Fibroblast of the aortic adventitia (primary cell): ENCODE measurements at places on chromosomes 6 and 20.

DNA sequence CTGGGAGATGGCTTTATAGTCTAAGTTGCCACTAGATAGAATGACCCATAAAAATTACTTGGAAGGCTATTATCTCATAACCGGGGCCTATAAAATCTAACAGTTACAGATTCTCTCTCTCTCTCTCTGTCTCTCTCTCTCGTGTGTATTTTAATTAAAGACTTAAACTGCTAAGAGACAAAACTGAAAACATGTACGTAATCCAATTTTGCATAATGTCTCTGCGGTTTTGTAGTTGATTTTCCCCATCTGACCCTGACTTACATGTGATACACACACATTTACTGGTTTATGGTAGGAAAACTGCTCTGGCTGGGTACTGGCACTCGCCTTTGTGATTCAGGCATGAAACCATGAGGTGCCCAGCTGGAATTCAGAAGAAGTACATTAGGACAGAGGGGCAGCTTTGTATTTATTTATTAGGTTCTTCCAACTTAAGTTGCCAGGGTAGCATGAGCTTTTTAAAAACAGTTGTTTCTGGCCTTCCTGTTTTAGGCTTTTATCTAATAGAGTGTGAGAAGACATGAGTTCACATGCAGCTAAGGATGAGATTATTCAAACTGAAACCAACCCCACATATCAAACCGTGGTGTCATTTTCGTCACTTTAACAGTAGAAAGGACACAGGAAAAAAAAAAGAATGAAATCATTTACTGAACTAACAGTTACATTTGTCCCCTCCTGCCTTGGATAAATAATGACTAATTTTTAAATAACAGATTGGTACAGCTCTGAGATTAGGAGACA is 182.5 kb downstream of the GMPR start:
- peak; percentile 60 for DNase-seq

DNA sequence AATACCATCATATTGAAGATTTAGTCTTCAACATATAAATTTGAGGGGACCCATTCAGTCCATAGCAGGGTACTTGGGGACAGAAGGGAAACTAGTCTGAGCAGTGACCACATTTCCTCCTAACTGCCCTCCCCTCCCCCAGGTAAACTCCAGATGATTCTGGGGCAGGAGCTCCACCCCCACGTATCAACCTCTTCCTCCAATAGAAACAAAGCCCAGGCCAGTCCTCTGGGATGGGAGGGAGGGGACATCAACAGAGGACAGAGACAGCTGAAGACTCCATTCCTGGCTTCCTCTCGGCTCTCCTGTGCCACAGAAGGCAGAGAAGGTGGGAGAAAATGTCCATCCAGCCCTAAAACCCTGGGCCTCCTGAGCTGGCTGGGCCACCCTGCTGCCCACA is 85.0 kb upstream of the TOP1 start:
- DNase-seq, result no peak

DNA sequence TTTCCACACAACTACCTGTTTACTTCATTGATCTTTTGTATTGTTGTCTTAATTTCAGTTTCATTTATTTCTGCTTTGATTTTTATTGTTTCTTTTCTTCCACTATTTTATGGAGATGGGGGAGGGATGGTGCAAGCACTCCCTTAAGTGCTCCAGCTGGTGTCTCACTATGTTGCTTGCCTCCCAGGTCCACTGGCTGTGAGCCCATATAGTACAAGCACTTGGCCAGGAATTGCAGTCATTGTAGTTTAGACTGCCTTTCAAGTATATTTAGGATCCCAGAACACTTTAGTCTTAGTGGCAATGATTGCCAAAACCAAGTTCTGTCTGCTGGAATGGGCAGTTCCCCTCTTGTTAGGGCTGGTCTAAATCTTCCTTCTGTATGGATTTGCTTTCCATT is 34.9 kb upstream of the MAN1A1 start:
- peak; percentile 82 for DNase-seq

DNA sequence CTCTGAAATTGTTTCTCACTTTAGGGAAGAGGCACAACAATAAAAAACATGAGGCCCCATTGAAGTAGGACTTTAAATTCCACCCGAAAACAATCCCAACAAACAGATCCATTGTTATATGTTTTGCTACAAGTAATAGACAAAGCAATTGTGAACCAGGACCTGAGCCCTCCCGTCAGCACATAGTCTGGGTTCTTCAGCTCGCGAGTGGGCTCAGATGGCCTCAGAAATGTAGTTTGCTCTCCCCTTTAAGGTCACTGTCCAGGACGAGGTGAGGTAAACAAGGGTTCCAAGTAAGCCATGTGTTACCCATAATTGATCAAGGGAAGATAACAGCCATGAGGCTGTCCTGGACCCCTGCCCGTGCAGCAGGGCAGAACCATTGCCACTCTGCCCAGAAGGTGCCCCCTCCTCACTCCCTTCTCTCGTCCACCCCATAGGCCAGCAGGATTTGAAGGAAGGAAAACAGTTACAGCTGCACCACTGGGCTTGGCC is 160.1 kb upstream of the QKI start:
- no peak for DNase-seq

- DNase-seq, result no peak
These were observed 359.8 kb downstream of the EPM2A start for GRCh38 chr6:145375502-145375901.

GRCh38 chr6:39686976-39687375 is 38.2 kb downstream of the KIF6 start:
- no peak for DNase-seq

- no peak for DNase-seq
These were observed 272.8 kb upstream of the SLC35B3 start for GRCh38 chr6:8707956-8708772.

- no peak for DNase-seq
These were observed 418 bp upstream of the UCKL1 start for GRCh38 chr20:63956664-63957003.

DNA sequence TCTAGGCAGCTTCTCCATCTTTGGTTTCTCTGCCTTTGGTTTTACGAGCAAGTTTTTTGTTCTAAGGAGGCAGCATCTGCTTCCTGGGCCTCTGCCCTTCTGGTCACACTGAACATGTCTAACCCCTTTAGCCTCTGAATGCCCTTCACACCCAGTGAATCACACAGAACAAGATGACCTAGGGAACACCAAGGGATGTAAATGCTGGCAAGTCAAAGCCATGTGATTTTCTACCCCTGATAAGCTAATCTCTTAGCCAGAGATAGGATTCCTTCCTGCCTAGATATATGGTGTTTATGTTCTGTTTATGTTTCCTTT is 7.2 kb upstream of the BPIFB6 start:
- no peak for DNase-seq

DNA sequence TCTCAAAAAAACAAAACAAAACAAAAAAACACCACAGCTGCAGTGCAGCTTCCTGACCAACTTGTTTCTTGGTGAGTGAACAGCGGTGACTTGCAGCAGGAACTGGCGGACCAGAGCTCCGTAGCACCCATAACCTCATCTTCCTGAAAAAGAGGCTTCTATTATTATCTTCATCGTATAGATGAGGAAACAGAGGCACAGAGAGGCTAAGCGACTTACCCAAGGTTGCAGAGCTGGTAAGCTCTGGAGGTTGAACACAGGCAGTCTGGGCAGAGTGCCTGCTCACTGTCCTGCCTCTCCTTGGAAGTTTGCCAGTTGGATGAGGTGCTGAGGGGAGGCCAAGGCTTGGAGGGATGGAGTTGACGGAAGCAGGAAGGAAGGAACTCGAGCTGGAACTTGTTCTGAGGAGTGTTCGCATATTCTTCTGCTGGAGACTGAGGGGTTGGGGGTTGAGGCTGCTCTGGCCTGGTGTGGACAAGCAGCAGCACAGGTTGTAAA is 47.9 kb upstream of the CCDC167 start:
- peak; percentile 63 for DNase-seq

GRCh38 chr6:140256248-140256647 is 881.8 kb upstream of the CITED2 start:
- DNase-seq, result no peak

DNA sequence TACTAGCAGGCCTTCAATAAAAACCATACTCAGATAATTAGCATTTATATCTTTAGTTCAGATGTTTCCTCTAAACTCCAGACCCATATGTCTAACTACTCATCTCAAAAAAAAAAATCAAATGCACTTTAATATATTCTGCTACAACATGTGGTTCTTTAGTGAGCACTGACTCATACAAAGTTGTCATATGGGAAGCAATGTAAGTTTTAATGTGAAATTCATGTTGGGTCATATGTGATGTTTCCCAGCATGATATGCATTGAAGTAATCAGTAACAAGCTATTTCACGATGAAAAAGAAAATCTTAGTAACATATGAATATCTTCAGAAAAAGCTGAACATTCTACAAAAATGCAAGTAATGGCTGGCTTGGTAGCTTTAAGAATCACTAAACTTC is 859.7 kb upstream of the ADGRB3 start:
- DNase-seq, result no peak

DNA sequence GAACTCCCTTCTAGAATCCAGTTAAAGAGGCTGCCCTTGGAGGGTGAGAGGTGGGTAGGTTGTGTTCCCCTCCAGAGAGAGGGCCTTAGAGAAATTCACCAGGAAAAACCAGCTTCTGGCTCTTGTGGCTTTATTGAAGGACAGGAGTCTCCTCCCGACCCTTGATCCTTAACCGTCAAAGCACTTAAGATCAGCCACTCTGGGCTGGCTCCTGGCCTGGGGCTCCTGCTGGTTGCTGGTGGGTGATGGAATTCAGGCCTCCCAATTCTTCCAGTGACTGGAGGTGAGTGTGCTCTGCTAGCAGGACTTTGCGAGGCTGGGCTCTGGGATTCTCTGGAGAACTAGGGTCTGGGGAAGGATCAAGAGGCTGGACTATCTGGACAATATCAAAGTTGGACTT is 75.6 kb upstream of the LGSN start:
- DNase-seq, result no peak

DNA sequence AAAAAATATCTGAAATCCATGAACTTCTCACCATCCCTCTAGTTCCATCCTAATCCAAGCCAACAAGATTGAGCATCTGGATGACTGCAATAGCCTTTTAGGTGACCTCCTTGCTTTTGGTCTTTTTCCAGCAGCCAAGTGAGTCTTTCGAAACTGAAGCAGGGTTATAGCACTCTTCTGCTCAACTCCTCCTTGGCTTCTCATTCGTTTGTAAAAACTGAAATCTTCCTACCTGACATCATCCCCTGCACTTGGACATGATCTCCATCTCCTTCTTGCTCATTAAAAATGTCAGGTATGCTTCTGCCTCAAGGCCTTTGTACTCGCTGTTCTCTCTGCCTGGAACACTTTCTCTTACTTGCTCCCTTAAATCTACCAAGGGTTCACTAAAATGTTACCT is 46.0 kb downstream of the STX7 start:
- peak; percentile 77 for DNase-seq

DNA sequence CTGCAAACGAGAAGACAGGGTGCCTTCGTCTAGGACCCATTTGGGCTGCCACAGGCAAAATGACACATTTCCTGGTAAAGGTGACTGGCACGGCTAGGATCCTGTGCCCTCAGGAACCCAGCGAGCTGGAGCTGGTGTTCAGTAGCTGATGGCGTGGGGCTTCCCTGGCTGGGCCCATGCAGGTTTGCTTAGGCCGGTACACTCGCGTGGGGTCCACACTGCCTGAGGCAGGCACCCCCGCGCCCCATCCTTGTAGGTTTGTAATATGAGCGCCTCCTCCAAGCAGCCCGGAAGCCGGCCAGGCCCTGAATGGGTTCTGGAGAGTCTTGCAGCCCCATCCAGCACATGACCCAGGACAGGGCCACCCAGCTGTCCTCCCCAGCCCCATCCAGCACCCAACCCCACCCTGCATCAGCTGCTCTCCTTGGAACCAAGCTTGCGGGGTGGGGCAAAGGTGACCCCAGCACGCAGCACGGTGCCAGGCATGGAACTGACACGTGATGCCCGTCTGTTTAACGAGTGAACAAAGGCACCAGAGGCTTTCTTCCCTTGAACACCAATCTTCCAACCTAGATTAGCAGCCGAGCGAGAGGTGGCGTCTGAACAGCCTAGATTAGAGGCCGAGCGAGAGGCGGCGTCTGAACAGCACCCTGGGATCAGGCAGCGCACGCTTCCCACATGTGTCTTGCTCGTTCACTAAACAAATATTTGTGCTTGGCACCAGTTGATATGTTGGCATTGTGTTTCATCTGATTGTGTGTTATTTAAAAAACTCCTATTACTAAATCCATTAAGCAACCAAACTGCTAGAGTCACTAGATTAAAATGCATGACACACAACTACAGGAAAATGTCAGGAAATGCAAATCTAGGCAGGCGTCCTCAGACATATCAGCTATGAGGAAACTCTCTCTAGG is 112.1 kb downstream of the DLL1 start:
- DNase-seq, result peak; percentile 69

DNA sequence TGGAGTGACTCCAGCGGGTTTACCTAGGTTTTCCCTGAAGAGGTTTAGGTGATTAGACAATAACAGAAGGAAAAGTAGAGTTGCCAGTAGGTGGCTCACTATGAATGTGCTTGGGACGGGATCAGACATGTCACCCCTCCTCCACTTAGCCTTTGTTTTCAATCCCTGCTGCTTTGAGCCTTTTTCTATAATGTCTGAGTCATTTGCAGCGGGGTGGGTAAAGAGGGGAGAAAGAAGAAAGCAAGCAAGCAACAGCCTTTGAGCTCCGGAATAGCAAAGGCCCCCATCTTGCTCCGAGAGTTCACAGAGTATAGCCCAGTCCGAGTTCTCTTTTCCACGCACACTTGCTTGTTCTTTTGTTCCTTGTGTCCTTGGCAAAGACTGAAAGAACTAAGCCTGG is 129.1 kb downstream of the PACRG start:
- peak; percentile 83 for DNase-seq

GRCh38 chr6:41723530-41724227 is 11.7 kb downstream of the TFEB start:
- peak; percentile 78 for DNase-seq

- DNase-seq, result no peak
These were observed 90.4 kb downstream of the SLC2A10 start for GRCh38 chr20:46799781-46800408.

DNA sequence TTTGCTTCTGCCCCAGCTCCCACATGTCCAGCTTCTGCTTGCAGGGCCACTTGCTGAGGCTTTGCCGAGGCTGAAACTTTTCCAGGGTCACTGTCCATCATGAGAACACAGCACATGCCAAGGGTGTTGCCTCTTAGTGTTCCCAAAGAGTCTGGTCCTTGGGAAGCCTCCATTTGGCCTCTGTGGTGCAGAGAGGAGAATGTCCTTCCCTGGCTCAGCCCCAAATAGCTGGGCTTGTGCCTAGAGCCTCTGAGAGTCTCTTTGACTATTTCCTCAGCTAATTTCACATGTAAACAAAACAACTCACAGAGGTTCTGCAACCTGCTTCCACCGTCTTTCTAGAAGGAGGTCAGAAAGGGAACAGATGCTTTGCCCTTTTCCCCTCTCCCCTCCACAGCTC is 40.4 kb upstream of the RAB23 start:
- DNase-seq, result peak; percentile 75
